ENCODE measurements at places on chromosomes 2 and 18. TPM values are rescaled to one million over a fixed set of nuclear protein-coding genes. Genes with fewer than 3 reads are reported as not detected.

MFSD6 gene
- 1.9 TPM for total RNA-seq

DYTN gene
- total RNA-seq = not detected

MYO5B gene
- total RNA-seq = 16.1 TPM

ZFAND2B gene
- 28.6 TPM for total RNA-seq

DPY30 gene
- total RNA-seq = 25.9 TPM

TTL gene
- 16.4 TPM for total RNA-seq

MLPH gene
- 55.0 TPM for total RNA-seq

FEV gene
- total RNA-seq = not detected

CPO gene
- 0.38 TPM for total RNA-seq

HJURP gene
- 0.50 TPM for total RNA-seq

PRSS56 gene
- not detected for total RNA-seq

ZCCHC2 gene
- total RNA-seq = 23.9 TPM

GNLY gene
- total RNA-seq = 0.68 TPM

PCBP1 gene
- total RNA-seq = 161 TPM

ZBTB7C gene
- 1.2 TPM for total RNA-seq

ACVR1C gene
- 2.2 TPM for total RNA-seq

LRRC30 gene
- total RNA-seq = not detected

WDR12 gene
- total RNA-seq = 19.3 TPM

ST6GAL2 gene
- 0.81 TPM for total RNA-seq

ELOA2 gene
- total RNA-seq = not detected

PFN4 gene
- total RNA-seq = 0.45 TPM

IL1RL2 gene
- total RNA-seq = 2.5 TPM

FSHR gene
- not detected for total RNA-seq

NOL4 gene
- total RNA-seq = 2.8 TPM

ANKMY1 gene
- 13.1 TPM for total RNA-seq

CCDC121 gene
- total RNA-seq = 1.2 TPM

RAX gene
- total RNA-seq = not detected

FAP gene
- 0.58 TPM for total RNA-seq

AGXT gene
- 1,805 TPM for total RNA-seq

SH3RF3 gene
- total RNA-seq = 1.1 TPM

RNF144A gene
- total RNA-seq = 3.2 TPM

FBXO36 gene
- total RNA-seq = 1.1 TPM

CRYGD gene
- total RNA-seq = not detected

CNOT11 gene
- total RNA-seq = 17.8 TPM

CNRIP1 gene
- 2.3 TPM for total RNA-seq

POTEI gene
- not detected for total RNA-seq

CRYGC gene
- not detected for total RNA-seq

EMILIN1 gene
- total RNA-seq = 16.0 TPM

ARHGEF33 gene
- total RNA-seq = 0.10 TPM
